ENCODE measurements at places on chromosomes 3 and 15. TPM values are rescaled to one million over a fixed set of nuclear protein-coding genes. Genes with fewer than 3 reads are reported as not detected.

DNA sequence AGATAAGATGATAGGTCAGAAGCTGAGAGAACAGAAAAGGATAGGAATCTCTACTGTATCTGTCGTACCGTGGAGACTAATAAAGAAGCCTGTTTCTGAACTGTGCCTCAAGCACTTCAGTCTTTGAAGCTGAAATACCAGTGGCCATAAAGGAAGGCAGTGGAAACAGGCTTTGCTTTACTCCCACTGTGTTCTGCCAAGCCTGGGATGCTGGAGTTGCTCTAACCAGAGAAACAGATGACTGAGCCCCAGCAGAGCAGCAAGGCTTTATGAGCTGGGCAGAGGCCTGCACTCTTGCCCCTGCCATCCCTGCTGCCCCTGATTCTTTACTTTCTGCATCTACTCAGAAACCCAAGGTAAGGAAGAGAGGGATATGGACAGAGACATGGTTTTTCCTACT, 89.4 kb downstream of the PDE8A start:
- no peak overlapping the region for H3K27ac ChIP-seq
- no peaks in the 10 kb centered on the region for H3K27me3 ChIP-seq
- no peaks in the 10 kb centered on the region for H3K4me1 ChIP-seq

DNA sequence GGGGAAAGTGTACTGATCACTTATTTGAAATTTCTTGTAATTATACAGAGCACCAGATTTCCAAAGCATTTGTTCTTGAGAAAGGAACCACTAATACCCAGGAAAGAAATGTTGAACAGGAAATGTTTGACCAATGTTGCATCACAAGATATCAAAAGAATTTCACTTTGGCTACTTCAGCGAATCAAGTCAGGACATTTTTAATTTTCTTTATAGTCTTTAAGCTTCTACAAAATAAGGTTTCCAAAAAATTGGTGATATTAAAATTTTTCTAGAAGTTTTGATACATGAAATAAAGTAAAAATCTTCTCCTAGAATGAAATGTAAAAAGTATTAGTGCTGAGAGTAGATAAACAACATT, 421.9 kb downstream of the MECOM start:
- no peaks in the 10 kb centered on the region for H3K4me1 ChIP-seq
- DNase-seq: no peak
- no peak overlapping the region for H3K4me3 ChIP-seq
- H3K36me3 ChIP-seq: no peaks in the 10 kb centered on the region

DNA sequence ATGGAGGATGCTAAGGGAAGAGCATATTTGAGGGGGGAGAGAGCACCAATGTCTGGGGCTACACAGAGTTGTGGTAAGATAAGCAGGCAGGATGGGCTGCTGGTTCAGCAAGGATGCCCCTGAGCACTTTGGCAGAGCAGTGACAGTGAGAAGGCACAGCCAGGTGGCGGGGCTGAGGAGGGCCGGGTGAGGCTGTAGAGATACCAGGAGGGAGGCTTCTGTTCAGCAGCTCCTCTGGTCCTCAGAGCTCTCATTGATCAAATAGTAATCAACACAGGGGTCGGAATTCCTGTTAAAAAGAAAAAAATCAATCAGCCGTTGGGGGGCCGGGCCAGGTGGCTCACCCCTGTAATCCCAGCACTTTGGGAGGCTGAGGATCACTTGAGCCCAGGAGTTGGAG, 11.5 kb upstream of the XIRP1 start:
- H3K36me3 ChIP-seq: no peaks in the 10 kb centered on the region
- no peak overlapping the region for H3K4me3 ChIP-seq
- no peak overlapping the region for H3K27ac ChIP-seq
- DNase-seq: no peak
- no peaks in the 10 kb centered on the region for H3K4me1 ChIP-seq
- no peaks in the 10 kb centered on the region for H3K27me3 ChIP-seq

DNA sequence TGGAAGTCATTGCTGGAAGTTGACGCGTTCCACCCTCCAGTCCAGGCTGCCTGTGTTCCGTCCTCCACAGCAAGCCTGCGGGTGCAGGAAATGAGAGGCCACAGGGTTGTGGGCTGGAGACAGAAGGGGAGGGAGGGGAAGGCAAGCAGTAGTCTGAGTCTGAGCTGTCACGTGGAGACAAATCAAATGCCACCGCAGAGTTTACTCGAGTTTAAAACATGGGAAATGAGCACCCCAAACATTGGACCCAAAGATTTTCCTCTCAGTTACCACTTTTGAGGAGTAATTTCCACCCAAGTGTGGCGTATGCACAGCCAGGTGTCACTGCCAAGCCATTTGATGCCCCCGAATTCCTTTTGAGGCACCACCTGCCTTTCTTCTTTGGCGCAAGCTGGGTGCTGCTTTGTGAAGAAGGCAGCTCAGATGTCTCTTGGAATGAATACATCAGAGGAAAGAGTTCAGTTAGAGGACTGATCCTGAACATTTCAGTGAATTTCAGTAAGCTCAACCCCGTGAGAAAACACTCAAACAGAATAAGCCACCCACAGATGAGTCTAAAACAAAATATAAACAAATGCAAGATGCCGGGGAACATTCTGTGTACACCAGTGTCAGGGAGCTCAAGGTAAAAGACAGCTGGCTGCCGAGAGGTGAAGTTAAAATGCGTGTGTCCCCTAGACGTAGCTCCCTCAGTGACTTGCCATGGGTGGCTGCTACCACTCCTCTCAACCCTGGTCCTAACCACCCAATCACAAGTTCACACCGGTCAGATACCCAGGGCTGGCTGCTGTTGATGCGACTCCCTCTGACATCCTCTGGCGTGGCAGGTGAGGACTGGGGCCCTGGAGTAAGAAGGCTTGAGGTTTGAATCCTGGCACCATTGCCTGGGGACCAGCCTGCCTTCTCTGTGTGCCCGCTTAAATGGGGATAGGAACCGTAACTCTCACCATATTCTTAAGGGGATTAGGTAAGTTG, 203.8 kb downstream of the UACA start:
- H3K36me3 ChIP-seq: no peaks in the 10 kb centered on the region
- H3K4me1 ChIP-seq: peaks cover 44% of the 10 kb centered on the region

DNA sequence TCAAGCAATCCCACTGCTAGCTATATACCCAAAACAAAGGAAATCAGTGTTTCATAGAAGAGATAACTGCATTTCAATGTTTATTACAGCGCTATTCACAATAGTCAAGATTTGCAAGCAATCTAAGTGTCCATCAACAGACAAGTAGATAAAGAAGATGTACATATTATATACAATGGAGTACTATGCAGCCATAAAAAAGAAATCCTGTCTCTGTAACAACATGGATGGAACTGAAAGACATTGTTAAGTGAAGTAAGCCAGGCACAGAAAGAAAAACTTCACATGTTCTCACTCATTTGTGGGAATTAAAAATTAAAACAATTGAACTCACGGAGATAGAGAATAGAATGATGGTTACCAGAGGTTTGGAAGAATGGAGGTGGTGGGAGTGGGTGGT, 89.2 kb downstream of the LSAMP start:
- H3K27me3 ChIP-seq: no peaks in the 10 kb centered on the region
- H3K36me3 ChIP-seq: no peaks in the 10 kb centered on the region
- H3K4me3 ChIP-seq: no peak overlapping the region
- no peaks in the 10 kb centered on the region for H3K4me1 ChIP-seq

GRCh38 chr3:141845407-141846049, 30.9 kb upstream of the ATP1B3 start:
- H3K4me1 ChIP-seq: no peaks in the 10 kb centered on the region
- H3K36me3 ChIP-seq: no peaks in the 10 kb centered on the region
- no peak overlapping the region for H3K4me3 ChIP-seq
- no peak overlapping the region for H3K27ac ChIP-seq

- no peak overlapping the region for H3K27ac ChIP-seq
- H3K36me3 ChIP-seq: no peaks in the 10 kb centered on the region
- H3K27me3 ChIP-seq: no peaks in the 10 kb centered on the region
Observed at GRCh38 chr3:125238759-125239158, 26.2 kb upstream of the SLC12A8 start.

DNA sequence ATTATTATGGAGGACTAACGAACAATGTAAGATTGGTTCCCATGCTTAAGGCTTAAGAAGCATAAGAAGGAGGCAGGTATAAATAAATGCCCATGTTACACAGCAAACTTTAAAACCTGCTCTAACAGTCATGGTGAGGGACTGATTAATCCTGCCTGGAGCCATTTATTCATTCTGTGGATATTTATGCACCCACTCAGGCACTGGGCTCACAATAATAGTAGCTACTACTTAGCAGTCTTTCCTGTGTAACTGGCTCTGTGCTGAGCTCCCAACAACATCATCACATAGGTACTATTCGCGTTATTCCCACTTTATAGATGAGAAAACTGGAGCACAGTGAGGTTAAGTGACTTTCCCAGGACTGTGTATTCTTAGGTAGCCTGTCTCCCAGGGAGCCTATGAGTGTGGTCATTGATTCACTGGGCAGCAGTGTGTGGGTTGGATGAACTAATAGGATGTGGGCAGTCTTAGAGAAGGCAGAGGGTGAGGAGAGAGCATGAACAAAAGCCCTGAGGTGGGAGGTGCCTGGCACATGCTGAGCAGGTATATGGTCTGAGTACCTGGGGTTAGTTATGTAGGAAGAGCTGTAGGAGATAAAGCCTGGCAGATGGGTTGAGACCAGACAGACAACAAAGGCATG, 44.1 kb upstream of the UMPS start:
- H3K27me3 ChIP-seq: peaks cover 17% of the 10 kb centered on the region
- peaks cover 6% of the 10 kb centered on the region for H3K4me1 ChIP-seq
- no peak overlapping the region for H3K27ac ChIP-seq
- no peak overlapping the region for H3K4me3 ChIP-seq

DNA sequence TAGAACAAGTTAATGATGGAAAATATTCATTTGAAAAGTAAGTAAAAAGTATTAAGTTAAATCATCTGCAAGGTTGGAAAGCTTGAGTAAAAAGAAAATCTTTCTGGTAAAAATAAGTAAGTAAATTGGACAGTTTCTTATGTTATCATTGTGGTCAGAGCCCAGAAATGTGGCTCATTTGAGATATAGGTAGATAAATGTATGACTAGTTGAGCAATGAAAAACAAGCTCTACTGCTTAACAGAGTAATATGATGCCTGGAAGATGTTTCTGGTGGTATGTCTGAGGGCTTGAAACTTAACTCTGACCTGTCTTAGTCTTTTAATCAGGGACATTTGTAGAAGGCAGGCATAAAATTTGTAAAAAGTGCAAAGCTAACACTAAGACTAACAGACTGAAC, 444.0 kb downstream of the MFSD1 start:
- no peaks in the 10 kb centered on the region for H3K27me3 ChIP-seq
- DNase-seq: no peak
- no peak overlapping the region for H3K4me3 ChIP-seq
- no peaks in the 10 kb centered on the region for H3K36me3 ChIP-seq

The GNB4 gene
- 1.1 TPM for total RNA-seq

The SV2B gene
- 0.03 TPM for total RNA-seq

The SCN5A gene
- total RNA-seq: 0.47 TPM

The SLC2A2 gene
- total RNA-seq: not detected

The ADCY5 gene
- not detected for total RNA-seq

Data from T-cell (primary cell).